Activated T-helper 1 cell treated with Interleukin-2 at 50 U/mL for 16 hours (primary cell): ENCODE measurements at places on chromosomes 7 and 10.

DNA sequence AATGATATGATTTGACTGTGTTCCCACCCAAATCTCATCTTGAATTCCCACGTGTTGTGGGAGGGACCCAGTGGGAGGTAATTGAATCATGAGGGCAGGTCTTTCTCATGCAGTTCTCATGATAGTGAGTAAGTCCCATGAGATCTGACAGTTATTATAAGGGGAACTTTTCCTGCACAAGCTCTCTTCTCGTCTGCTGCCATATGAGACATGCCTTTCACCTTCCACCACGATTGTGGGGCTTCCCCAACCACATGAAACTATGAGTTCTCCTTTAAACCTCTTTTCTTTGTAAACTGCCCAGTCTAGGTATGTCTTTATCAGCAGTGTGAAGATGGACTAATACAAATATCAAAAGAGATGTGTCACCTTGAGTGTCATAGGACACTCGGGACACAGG lies 502.7 kb upstream of the PODXL start:
- no peak for DNase-seq

DNA sequence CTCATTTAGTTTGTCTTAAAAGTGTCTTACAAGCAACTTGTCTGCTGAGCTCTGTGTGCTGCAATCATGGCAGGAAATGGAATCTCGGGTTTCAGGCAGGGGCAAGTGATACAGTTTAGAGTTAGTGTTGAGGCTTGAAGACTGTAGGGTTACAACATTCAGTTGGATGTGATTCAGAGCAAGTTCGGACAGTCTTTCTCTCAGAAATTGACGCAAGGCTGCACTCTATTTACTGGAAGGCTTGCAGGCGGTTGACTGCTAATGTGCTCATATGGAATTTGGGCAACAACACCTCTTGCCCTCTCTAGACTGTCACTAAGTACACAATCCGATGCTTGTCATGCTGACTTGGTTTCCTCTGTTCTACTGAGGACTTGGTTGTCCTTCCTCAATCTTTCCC lies 161.7 kb upstream of the BMPER start:
- DNase-seq, result no peak

DNA sequence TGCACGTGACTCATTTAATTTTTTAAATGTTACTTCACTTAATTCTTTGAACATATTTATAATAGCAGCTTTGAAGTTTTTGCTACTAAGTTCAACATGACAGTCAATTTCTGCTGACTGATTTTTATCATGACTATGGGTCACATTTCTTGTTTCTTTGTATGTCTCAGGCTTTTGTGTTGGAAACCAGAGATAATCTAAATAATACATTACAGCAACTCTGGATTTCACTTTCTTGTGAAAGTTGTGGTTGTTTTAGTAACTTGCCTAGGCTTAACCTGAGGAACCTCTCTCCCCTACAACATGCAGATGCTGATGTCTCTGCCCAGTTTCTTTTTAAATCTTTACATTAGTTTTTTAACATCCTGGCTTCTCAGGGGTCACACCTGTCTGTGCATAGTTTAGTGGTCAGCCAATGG lies 180.8 kb downstream of the CCDC71L start:
- DNase-seq, result no peak

GRCh38 chr7:79785556-79785955 lies 332.1 kb upstream of the MAGI2 start:
- no peak for DNase-seq

GRCh38 chr7:143467724-143468123 lies 9.9 kb upstream of the TAS2R41 start:
- DNase-seq, result no peak

DNA sequence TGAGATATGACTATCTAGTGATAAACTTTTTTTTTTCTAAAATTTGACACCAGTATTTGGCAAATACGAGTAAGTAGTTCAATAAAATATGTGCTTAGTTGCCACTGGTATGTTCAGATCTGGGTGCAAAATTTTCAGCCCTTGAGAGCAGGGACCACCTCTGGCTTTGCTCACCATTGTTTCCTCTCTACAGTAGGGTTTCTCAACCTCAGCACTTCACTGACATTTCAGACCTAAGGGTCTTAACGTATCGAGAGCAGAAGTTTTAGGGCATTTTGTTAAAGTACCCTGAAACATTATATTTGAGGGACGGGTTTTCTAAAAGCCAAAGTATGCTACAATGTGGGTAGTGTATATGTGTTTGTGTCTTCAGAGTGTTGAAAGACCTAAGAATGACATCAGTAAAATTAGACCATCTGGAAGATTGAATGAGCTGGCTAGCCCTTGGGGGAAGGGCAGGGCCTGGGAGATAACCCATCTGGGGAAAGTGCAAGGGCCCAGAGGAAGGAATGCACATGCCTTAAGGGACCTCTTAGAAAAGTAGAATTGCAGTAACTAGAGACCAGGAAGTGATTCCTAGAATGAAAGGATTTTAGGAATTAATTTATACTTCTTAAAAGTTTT lies 11.8 kb downstream of the BZW2 start:
- DNase-seq, result no peak

- no peak for DNase-seq
Measured at GRCh38 chr7:106167439-106168136, 55.5 kb upstream of the SYPL1 start.

GRCh38 chr10:49652421-49653272 lies 26.8 kb upstream of the C10orf53 start:
- DNase-seq, result no peak

DNA sequence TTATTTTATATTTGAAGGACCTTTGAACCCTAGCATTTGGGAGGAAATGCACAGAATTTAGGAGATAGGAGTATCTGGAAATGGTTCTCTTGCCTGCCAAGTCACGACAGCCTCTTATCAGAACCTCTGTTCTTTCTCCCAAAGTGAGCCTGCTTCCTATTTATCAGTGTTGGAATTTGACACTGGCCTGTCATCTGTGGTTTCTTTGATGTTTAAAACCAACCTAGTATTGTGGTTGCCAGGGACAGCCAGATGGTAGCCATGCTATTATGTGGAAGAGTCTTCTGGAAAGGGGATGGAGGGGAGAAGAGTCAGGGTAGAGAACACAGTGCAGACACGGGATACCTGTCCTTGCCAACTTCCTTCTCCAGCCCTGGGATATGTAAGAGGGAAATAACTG lies 21.1 kb downstream of the ZNF282 start:
- no peak for DNase-seq

GRCh38 chr7:155897758-155898386 lies 85.6 kb upstream of the SHH start:
- DNase-seq, result no peak

GRCh38 chr7:157347217-157347904 lies 10.6 kb downstream of the DNAJB6 start:
- no peak for DNase-seq

GRCh38 chr7:106419455-106420182 lies 134.8 kb upstream of the NAMPT start:
- DNase-seq, result no peak
